Suprapubic skin (tissue), 4 donors: ENCODE measurements at places on chromosomes 2 and 18.

- no peak overlapping the region for H3K27ac ChIP-seq
- DNase-seq = no peak
- H3K4me3 ChIP-seq = no peak overlapping the region
- H3K36me3 ChIP-seq = peaks cover 3% of the 10 kb centered on the region
- no peaks in the 10 kb centered on the region for H3K27me3 ChIP-seq
- no peaks in the 10 kb centered on the region for H3K4me1 ChIP-seq
Observed at GRCh38 chr2:120958623-120959366, 223.1 kb downstream of the GLI2 start.

DNA sequence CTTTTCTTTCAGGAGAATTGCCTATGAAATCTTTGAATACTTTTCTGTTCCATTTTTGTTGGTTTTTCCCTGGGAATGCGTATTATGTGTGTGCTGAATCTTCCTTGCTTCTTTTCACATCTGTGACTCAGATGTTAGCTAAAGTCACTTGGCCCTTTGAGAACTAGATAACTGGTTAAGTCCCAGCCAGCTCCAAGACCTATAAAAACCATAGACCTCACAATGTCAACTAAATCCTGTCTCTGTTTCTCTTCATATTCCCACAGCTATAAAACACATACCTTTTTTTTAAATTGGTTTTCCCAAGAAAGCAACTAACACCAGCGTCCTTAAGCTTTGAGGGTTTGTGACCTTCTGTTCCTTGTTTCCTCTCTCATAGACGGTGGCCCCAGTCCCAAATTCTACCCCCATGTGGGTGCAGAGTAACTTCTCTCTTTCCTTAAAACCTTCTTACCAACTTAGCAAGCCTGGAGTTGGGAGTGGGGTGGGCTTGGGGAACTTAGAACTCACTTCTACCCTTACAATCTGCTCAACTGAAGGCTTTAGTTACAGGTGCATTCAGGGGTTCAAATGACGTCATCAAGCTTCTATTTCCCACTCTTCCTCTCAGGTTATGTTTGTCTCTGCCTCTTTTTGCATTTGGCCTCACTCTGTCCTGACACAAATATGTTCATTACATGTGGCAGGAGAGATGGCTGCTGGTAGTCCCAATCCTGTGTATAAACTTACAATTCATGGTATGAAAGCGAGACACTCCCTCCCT, 58.1 kb upstream of the TGIF1 start:
- H3K4me1 ChIP-seq = peaks cover 6% of the 10 kb centered on the region
- H3K36me3 ChIP-seq = no peaks in the 10 kb centered on the region
- H3K27me3 ChIP-seq = no peaks in the 10 kb centered on the region
- H3K4me3 ChIP-seq = no peak overlapping the region
- no peak for DNase-seq

DNA sequence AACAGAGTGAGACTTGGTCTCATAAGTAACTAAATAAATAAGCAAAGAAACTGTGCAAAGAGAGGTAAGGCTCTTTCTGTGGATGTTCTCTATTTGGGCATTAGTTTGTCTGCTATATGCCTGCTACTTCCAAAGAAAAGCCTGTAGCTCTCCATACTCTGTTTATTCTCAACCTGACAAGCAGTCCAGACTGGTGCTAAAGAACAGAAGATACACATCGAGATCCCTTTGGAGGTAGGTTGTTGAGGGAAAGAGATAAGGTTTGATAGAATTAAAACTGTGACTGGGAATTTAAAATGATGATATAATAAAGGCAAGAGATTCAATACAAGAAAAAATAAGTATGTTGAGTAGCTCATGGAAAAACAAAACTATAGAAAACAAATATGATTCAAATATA, 885.1 kb upstream of the FSHR start:
- H3K4me3 ChIP-seq = no peak overlapping the region
- H3K4me1 ChIP-seq = no peaks in the 10 kb centered on the region
- no peaks in the 10 kb centered on the region for H3K27me3 ChIP-seq
- H3K27ac ChIP-seq = no peak overlapping the region
- DNase-seq = no peak
- no peaks in the 10 kb centered on the region for H3K36me3 ChIP-seq

- no peak for DNase-seq
Observed at GRCh38 chr2:120026890-120027289, 14.0 kb downstream of the EPB41L5 start.

- no peak overlapping the region for H3K27ac ChIP-seq
- no peaks in the 10 kb centered on the region for H3K27me3 ChIP-seq
- peaks cover 21% of the 10 kb centered on the region for H3K4me1 ChIP-seq
- H3K36me3 ChIP-seq = no peaks in the 10 kb centered on the region
- no peak for DNase-seq
- no peak overlapping the region for H3K4me3 ChIP-seq
Observed at GRCh38 chr2:161130354-161130753, 29.9 kb upstream of the TANK start.
